Subcutaneous preadipocyte (primary cell): ENCODE measurements at places on chromosomes 5 and 9. TPM values are rescaled to one million over a fixed set of nuclear protein-coding genes. Genes with fewer than 3 reads are reported as not detected.

The SPOCK1 gene
- total RNA-seq, result 17.0 and 48.9 TPM in 2 replicates

The SNCAIP gene
- total RNA-seq, result under 0.01 and 0.20 TPM in 2 replicates

The C1QTNF2 gene
- under 0.01 TPM in 2 replicates for total RNA-seq

The HMCN2 gene
- under 0.01 and 0.20 TPM in 2 replicates for total RNA-seq

The ZNF883 gene
- 0.73 and 2.0 TPM in 2 replicates for total RNA-seq

The LURAP1L gene
- total RNA-seq, result 28.9 and 34.9 TPM in 2 replicates

The RANBP17 gene
- total RNA-seq, result 2.3 and 2.6 TPM in 2 replicates

The MARCOL gene
- total RNA-seq, result not detected in 2 replicates

The SLC34A1 gene
- total RNA-seq, result not detected in 2 replicates
